ENCODE measurements at places on chromosomes 6 and 20.

DNA sequence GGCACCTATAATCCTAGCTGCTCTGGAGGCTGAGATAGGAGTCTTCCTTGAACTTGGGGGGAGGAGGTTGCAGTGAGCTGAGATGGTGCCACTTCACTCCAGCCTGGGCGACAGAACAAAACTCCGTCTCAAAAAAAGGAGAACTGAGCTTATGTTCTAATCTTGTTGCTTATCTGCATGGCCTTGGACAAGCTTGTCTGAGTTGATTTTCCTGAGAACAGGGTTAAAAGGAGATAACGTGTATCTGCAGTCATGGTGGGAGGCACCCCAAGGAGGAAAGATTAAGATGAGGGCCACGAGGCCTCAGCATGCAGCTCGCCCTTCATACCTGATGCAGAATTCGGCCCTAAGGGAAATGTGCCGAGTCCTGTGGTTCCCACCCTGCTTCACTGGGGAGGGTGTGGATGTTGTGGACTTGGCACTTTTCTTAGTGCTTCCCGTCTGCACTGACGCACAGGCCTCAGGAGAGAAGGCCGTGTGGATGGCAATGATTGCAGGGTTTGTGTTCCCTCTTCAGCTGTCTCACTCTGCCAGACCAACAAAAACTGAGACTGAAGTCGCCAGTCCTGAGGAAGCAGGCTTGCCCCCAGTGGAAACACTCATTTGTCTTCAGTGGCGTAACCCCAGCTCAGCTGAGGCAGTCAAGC is 56.3 kb downstream of the EZR start:
- DNase-seq: no peak

DNA sequence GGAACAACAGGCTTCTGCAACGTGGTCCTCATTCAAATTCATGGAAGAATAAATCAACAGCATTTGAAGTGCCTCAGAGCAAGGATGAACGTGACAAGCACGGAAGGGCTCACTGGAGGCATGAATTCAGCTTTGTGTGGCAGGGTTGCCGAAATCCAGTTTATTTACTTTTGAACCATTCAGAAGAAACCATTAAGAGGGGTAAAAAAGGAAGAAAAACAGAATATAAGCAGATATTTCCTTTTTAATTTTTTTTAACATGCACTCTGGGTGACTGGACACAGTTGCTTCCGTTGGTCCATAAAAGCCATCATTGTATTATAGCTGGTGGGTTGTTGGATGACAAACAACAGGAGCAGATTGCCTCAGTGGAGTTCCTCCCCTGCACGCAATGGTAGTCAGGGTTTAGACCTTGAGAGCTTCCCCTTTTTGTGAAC is 17.3 kb upstream of the SNRPB2 start:
- no peak for DNase-seq

- no peak for DNase-seq
Measured at GRCh38 chr6:136085370-136086115, 164.6 kb downstream of the MTFR2 start.

- DNase-seq: no peak
Measured at GRCh38 chr6:34239500-34239825, 2.8 kb downstream of the HMGA1 start.

DNA sequence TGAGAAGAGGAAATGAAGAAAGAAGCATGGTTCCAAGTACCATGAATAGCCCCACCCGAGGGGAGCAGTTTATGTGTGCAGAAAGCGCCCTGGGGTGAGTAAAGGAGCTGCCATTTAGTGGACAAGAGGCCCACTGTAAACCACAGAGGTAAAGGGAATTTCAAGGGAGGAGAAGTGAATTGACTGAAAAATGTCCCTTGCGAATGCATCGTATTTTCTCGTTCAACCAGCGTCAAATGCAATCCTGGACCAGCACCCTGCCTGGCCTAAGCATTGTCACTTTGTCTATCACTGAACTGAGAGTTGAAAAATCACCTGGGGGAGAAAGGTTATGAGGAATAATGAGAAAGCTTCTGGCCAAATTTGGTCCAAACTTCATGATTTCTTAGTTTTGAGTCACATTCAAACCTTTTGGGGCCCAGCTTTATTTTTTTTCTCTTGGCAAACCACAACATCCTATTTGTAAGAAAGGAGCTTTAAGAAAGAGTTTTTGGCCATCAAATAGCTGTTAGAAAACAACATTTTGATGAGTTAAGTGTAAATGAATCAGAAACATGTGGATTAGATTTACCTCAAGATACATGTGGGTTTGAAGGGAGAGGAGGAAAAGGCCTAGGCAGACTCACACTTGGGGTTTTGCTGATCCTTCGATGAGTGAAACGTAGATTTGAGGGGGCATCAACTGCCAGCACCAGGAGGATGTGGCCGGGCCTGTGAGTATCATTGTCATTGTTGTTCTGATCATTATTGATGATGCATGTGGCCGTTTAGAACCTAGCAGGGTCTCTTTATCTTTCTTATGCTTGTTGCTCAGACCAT is 214.0 kb downstream of the CLIC5 start:
- DNase-seq: no peak

DNA sequence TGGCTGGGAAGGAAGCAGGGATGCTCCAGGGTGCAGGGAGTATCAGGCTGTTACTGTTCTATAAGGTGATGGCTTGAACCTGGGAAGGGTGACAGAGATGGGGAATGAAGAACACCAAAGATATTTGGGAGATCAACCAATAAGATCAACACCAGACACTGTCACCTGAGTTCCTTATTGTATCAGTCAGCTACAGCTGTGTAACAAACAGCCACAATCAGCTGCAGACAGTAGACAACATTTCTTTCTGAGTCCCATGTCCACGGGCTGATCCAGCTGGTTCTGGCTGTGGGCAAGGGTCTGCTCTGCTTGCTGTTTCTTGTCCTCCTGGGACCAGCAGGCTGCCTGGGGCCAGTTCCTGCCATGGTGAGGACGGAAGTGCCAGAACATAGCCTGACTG is 31.3 kb upstream of the SLCO4A1 start:
- DNase-seq: no peak

DNA sequence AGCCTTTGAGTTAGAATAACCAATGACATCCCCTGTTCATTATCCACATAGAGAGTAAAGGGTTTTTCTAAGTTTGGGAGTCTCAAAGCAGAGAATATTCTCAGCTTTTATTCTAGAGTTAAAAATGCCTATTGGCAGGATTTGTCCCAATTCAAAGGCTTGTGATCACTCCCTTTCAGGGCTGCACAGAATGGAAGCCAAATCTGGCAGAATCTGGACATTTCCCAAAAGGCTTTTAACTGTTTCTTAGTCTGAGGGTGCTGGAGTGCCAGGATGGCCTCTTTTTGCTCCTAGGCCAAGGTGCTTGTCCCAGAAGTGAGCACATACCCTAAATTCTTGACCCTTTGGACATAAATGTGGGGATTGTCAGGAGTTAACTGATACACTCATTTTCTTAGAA is 556.6 kb downstream of the DOK5 start:
- no peak for DNase-seq
